ENCODE measurements at places on chromosomes 5 and 9.
A peak's percentile ranks its signal among the peaks of the same experiment; 100 is the strongest.

DNA sequence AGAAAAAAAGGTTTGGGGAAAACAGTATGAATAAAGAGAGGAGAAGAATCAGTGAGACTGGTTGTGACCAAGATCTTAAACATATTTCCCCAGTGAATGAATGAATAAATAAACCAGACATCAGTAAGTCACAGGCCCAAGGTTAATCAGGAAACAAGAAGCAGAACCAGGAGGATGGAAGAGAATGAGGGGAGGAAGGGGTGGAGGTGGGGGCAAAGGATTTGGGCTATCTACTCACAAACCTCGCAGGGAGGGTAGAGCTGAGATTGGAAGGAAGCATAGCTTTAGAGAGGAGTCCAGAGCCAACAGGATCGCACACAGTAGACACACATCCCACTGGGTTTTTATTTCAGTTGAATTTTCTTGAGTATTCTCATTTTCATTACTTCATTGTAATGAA, 47.7 kb upstream of the RICTOR start:
- no peak for DNase-seq

GRCh38 chr5:78787783-78788182, 139.2 kb upstream of the LHFPL2 start:
- DNase-seq, result no peak

- no peak for DNase-seq
Observed at GRCh38 chr5:172343741-172344140, 60.2 kb upstream of the UBTD2 start.

DNA sequence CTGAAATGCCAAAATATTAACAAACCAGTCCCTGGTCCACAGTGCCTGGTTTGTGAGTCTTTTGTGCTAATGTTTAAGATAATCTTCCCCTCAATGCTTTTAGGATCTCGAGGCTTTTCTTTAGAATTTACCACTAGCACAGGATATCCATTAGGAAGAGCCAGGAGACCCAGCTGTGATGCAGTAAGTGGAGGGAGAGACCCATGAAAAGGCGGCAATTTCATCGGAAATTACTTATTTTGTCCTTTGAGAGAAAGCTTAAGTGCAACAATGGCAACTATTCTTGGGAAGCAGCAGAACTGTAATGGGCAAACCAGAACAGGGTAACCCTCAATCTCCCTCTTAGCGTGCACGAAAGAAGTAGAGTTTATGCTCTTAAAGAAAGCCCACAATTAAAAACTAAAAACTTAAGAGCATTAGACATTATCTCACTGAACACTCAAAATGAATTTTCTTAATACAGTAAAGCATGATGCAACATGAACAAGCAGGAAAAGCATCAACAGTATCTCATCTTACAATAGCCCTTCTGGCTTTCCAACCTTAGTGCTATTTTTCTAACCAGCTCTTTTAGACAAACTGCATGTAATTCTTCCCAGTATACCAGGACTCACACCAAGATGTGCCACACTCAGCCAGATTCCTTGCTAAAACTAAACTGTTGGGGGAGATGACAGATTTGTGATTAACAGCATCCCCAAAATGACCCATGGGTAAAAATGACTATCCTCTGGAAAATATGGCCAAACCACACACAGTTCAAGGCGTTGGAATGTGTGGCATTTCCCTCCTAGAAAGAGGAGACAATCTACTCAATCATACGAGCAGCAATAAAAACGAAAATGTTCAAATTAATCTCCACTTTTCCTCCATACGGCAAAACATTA, 36.4 kb downstream of the PWWP2A start:
- no peak for DNase-seq

- no peak for DNase-seq
Observed at GRCh38 chr5:90134892-90135291, 274.7 kb downstream of the CETN3 start.

DNA sequence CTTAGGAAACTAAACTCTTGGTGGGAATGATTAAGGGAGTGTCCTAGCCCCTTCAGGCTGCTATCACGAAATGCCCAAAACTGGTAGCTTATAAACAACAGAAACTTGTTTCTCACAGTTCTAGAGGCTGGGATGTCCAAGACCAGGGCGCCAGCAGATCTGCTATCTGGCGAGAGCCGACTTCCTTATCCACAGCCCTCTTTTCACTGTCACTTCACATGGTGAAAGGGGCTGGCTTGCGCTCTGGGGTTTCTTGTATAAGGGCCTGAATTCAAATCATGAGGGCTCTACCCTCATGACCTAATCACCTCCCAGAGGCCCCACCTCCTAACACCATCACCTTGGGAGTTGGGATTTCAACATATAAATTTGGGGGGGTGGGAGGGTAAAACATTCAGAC, 49.1 kb downstream of the IPPK start:
- DNase-seq, result peak; percentile 13

DNA sequence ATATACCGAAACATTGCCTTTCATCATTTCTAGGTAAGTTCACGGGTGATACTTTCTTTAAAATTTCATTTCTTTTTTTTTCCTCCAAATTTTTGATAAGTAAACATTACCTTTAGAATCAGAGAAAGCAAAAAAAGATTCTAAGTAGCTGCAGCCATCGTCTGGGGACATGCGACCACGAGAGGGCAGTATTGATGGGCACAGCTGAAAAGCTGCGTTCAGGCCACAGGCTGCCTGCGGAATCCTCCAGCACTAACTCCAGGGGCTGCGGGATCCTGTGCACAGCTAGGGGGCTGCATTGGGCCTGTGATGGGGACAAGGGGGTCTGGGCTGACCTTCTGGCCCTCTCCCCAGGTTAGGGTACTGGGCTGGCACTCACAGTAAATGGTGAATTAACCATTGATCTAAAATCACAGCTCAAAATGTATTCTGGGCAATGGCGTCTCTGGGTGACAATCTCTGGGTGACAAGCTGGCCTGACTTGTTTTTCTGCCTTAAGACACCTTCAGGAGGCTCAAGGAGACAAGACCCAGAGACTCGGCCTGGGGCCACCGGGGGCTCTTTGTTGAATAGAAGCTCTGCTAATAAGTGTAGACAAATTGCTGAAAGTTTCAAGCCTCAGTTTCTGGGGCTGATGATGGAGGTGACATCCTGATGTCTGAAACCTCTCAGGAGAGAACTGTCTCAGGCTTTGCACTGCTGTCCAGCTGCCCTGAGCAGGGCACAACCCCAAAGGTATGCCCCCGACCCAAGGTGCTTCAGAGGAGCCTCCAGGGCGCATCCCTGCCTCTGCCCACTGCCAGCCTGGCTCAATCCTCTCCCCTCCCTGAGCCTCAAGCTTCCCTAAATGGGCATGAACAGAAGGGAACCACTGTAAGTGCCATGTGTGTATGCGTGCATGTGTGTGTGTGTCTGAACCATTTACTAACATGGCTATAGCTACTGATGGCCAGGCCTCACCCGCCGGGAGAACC, 44.3 kb upstream of the SARDH start:
- peak; percentile 84 for DNase-seq

- no peak for DNase-seq
Observed at GRCh38 chr5:81097713-81098112, 135.4 kb upstream of the CKMT2 start.

- no peak for DNase-seq
Observed at GRCh38 chr5:74837115-74837514, 29.1 kb downstream of the FAM169A start.

- DNase-seq, result no peak
Observed at GRCh38 chr9:107710953-107711352, 221.4 kb upstream of the KLF4 start.

DNA sequence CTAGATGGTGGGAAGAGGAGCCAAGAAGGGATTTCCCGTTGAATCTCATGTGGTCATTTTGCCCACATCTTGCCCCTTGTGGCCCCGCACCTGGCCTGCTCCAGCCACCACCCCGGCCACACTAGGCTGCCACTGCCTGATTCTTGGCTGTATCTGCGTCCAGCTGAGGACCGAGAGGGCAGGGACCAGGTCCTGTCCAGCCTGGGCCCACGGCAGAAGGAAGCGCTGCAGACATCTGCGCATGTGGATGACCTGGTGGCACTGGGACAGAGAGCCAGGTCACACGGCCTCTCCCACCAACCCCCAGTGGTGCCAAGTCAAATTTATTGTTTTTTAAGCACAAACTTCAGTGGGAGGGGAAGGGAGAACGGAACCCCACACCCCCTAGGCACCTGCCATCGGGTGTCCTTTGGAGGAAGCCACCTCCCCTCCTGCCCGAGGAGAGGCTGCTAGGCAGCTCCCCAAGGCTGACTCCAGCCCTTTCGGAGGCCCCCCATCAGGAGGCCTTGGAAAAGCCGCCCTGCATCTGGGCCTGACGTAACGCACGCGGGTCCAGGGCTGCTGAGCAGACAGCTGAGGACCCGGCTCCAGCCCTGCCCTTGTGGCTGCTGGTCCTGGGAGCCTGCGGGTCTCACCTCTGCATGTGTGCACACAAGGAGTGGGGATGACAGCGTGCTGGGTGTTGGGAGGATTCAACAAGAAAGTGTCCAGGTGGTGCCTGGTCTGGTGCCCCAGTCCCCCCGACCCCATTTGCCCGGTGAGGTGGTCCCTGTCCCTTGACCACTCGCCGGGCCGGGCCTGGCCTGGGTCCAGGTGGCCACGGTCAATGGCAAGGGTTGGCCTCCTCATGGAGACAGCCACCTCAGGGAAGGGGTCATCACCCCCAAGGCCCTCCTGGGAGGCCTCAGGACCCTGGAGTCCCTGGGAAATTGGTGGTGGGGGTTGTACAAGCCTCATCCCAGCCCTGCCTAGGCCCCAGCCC, 5.9 kb upstream of the QRFP start:
- no peak for DNase-seq

Data from hematopoietic multipotent progenitor cell treated with erythropoietin and hydrocortisone succinate and interleukin-3 and kit ligand, for 4 days (in vitro differentiated cells).